ENCODE measurements at places on chromosomes 11 and 22. TPM values are rescaled to one million over a fixed set of nuclear protein-coding genes. Genes with fewer than 3 reads are reported as not detected.

The MAP6 gene
- 1.1 TPM for polyA plus RNA-seq

The OR2AG2 gene
- not detected for polyA plus RNA-seq

The B4GAT1 gene
- polyA plus RNA-seq = 19.9 TPM

The PGR gene
- polyA plus RNA-seq = 0.08 TPM

The MRGPRX3 gene
- not detected for polyA plus RNA-seq

The SLC22A25 gene
- polyA plus RNA-seq = not detected

The F2 gene
- not detected for polyA plus RNA-seq

The SYT13 gene
- 2.5 TPM for polyA plus RNA-seq

The CAVIN3 gene
- 94.6 TPM for polyA plus RNA-seq

The CALCA gene
- not detected for polyA plus RNA-seq

The PANX2 gene
- polyA plus RNA-seq = 0.36 TPM
